Midbrain (tissue), 1 donor: ENCODE measurements at places on chromosomes 2 and 18.

DNA sequence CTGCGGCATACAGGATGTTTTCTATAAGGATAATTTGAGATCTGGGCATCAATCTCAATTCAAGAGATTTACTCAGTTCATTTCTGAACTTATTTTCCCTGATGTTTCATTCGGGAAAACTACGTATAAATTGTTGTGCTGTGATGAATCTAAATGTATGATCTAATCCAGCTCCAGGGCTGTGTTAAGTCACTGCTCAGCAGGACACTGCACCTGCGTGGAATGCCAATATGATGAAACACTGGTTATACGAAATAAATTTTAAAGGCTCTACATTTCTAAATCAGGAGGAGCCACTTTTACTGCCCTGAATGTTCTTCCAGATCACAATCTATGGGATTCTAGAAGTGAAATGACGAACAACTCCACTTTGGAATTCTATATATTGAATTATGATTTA is 259.0 kb downstream of the HNMT start:
- DNase-seq, result no peak

DNA sequence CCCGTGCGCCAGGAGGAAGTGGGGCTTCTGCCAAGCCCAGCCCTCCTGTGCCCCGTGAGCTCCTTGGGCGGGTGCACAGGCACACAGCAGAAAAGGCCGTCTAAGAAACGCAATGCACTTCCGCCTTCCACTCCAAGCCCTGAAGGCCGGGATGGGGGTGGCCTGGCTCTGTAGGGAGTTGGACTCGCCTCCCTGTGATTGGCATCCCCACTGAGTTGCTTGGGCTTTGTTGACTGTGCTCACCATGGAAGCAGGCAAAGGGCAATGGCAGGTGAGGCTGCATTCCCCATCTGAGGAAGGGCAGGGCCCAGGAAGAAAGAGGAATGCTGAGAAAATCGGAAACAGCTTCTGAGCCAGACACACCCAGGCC is 66.8 kb downstream of the CRACDL start:
- DNase-seq, result no peak

DNA sequence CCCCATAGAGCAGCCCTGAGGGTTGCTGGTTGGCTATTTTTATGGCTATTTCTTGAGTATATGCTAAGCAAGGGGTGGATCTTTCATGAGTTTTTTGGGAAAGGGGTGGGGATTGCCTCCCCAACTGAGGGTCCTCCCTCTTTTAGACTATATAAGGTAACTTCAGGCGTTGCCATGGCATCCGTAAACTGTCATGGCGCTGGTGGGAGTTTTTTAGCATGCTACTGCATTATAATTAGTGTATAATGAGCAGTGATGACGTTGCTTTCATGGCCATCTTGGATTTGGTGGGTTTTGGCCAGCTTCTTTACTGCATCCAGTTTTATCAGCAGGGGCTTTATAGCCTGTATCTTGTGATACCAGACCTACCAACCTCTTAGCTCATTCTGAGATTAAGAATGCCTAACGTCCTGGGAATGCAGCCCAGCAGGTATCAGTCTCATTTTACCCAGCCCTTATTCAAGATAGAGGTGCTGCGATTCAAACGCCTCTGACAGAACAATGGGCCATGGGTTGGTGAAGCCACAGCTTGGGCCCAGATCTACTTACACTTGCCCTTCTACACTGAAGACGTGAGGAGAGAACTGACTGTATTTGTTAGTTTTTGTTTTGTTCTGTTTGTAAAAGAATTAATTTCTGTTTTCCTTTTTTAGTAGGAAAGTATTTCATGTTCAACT is 53.8 kb upstream of the TMEM163 start:
- no peak for DNase-seq

GRCh38 chr2:80459028-80459427 is 154.5 kb upstream of the LRRTM1 start:
- no peak for DNase-seq

- DNase-seq, result no peak
These were observed 169.1 kb downstream of the TMEFF2 start for GRCh38 chr2:192025637-192026036.

DNA sequence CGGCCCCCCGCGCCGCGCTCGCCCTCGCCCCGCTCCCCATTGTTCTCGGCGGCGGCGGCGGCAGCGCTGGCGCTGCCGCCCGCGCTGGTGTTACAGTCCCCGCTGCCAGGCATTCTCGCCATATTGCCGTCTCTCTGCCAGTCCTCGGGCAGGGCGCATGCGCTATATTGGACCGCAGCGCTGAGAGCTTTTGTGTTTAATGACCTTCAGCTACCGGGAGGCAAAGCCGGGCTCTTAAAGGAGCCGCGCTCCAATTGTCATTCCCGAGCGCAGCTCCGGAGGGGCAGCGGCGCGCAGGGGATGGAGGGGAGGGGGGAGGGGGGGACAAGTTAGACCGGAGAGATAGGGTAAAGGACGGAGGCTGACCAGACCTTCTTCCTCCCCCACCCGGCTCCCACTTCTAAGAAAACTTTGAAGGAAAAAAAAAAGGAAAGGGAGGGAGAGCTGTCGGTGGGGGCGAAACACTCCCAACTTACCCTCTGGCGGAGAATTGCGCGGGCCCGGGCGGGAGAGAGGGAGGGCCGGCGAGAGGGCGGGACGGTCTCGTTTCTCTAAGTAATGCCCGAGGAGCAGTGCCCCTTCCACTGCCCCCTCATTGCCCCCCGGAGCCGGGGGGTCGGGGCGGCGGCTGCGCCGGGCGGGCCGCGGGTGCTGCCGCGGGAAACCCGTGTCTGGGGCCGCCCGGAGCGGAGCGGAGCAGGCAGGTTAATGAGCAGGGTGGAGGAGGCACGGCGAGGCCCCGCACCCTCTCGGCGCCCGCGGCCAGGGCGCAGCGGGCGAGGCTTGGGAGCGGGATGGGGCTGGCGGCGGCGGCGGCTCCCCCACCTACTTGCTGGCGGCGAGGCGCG is at the start of gene KCTD1:
Gene KCTD1 (minus strand): TSS at position 139 of the 848 bp plus-strand sequence. CDS start 17 bp downstream, at position 122.
- peak; percentile 73 for DNase-seq

GRCh38 chr2:75155115-75155514 is 44.2 kb downstream of the TACR1 start:
- no peak for DNase-seq

- DNase-seq, result no peak
These were observed 18.6 kb downstream of the TMEM182 start for GRCh38 chr2:102780467-102780866.

DNA sequence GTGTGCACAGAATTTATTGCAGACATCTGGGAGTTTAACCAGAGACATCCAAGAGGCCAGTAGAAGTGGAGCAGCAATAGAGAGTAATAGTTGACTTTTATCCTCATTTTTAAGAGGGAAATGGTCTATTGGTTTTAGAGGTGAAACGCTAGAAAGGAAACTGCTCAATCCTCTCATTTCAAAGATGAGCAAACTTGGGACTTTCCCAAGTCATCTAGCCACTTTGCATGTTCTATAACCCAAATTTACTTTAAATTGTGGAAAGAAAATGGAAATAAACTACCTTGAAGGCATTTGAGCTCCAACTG is 601.7 kb downstream of the ARHGAP15 start:
- DNase-seq, result no peak

DNA sequence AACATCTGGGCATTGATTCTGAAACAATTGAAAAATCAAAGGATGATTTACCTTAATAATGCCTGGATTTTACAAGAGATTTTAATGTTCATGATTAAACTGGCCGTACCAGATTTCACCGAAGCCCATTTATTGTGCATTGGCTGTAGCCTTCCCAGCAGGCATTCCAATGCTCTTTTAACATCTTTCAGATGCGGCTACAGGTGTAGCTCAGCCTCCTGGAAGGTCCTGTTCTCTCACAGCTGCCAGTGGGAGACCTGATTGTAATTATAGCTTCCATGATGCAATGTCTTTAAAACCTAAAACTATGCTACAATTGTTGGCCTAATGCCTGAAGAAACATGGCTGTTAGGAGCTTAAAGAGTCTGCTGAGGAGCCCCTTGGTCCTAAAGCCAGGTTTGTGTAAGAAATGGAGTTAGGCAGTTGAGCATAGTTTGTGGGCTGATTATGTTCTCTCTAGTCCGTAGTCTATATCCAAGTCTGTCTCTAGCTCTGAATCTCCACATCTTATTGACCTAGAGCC is 147.4 kb downstream of the CERS6 start:
- no peak for DNase-seq

GRCh38 chr18:45589356-45590035 is 25.8 kb upstream of the SLC14A2 start:
- no peak for DNase-seq

DNA sequence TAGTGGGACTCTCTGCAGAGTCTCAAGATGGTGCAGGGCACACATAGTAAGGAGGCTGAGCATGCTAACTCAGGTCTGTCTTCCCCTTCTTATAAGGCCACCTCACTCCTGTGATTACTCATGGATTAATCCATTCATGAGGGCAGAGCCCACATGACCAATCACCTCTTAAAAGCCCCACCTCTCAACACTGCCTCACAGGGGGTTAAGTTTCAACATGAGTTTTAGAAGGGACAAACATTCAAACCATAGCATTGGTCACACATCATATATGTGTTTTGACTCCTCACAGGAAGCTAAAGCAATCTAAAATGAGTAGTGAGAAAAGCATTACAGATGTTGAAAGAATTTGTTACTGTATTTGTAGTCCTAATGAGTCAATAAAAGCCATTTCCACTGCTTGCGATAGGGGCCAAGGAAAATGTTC is 57.5 kb downstream of the DTNA start:
- DNase-seq, result no peak

GRCh38 chr2:190466819-190467446 is 58.8 kb downstream of the MFSD6 start:
- DNase-seq, result no peak

GRCh38 chr2:223043164-223043941 is 8.6 kb upstream of the KCNE4 start:
- no peak for DNase-seq

DNA sequence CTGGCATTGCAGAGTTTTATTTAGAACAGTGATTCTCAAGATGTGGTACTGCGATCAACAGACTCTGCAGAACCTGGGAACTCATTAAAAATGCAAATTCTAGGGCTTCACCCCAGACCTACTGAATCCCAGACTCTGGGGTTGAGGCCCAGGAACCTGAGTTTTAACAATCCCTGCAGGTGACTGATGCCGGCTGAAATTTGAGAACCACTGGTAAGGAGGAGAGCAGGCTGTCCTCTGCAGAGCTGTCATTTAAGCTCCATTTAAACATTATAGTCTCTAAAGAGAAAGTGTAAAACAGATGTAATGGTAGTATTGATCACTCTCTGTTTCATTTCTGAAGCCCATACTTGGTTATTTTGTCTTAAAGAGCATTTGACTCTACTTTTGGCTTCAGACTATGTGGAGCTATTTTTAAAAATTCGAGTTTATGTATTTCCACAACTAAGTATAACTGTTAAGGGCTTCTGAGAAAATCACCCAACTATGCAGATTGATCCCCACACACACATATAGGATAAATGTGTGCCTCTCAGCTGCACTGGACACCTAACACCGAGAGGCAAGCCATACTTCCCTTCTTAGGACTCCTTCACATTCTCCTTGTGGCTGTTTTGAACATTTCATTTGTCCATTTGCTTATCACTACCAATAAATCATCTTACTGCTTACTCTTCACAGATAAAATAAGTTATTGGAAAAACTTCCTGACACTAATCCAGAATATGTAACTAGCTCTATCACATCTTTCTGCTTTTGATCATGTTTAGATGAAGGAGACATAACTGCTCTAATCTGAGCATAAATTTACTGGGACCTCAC is 487.5 kb downstream of the DLGAP1 start:
- no peak for DNase-seq

DNA sequence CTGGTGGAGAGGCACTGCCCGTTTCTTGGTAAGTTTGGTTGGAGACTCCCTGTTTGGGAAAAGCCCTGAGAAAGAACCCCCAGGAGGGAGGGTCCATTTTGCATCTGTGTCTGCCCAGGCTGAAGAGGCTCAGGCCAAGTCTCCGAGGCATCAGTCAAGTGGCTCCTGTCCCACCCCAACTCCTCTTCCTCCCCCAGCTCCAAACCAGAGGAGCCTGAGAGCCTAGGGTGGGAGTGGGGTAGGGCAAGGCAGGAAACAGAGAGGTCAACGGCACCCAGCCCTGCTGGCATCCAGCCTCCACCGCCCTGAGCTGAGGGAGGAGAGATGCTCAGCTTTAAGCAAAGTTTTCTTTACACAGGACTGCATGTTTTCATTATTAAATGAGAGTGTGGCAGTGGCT is 38.2 kb downstream of the CYP27C1 start:
- no peak for DNase-seq

DNA sequence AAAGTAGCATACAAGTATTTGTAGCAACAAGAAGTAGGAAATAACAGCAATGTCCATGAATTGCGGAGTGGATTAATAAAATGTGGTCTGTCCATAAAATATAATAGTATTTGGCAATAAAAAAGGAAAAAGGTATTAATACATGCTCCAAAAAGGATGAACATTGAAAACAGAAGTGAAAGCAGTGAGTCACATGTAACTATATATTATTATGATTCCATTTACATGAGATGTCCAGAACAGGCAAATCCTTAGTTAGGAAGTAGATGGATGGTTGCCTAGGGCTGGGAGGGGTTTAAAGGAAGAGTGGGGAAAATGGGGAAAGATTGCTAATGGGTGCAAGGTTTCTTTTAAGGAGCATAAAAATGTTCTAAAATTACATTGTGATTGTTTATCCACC is 44.5 kb downstream of the CCDC74A start:
- no peak for DNase-seq

- no peak for DNase-seq
These were observed 1.3 kb downstream of the HOXD10 start for GRCh38 chr2:176117823-176118371.

DNA sequence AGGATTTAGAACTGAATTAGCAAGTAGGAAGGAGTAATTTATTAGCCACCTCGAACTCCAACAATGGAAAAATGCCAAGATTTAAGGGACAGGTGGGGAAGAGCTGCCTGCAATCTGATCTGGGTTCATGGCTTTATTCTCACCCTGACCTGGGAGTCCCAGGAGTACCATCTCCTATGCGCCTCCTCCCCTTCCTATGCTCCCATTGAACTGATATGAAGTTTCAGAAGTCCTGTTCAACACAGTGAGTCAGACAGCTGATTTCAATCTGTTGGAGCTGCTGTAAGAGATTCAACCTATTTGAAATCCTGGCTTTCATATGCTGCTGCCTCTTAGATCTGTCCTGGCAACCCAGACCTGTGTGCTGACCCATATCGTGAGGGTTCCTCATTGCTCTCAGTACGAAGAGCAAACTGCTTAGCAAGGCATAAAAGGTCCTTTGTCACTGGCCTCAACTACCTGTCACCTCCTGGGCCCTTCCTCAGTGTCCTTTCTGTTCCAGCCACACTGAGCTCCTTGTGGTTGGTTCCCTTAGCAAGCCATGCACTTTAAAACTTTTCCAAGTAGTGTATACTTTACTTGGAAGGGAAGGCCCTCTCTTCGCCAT is 15.9 kb upstream of the CD28 start:
- DNase-seq, result no peak

GRCh38 chr2:204449977-204450376 is 95.3 kb upstream of the PARD3B start:
- no peak for DNase-seq

GRCh38 chr18:13389491-13390131 is 171.1 kb downstream of the LDLRAD4 start:
- DNase-seq, result no peak

GRCh38 chr2:70403267-70404053 is 101.6 kb upstream of the FAM136A start:
- no peak for DNase-seq
